Naive thymus-derived CD4-positive, alpha-beta T cell (primary cell): ENCODE measurements at places on chromosomes 16 and 17.
A peak's percentile ranks its signal among the peaks of the same experiment; 100 is the strongest.

DNA sequence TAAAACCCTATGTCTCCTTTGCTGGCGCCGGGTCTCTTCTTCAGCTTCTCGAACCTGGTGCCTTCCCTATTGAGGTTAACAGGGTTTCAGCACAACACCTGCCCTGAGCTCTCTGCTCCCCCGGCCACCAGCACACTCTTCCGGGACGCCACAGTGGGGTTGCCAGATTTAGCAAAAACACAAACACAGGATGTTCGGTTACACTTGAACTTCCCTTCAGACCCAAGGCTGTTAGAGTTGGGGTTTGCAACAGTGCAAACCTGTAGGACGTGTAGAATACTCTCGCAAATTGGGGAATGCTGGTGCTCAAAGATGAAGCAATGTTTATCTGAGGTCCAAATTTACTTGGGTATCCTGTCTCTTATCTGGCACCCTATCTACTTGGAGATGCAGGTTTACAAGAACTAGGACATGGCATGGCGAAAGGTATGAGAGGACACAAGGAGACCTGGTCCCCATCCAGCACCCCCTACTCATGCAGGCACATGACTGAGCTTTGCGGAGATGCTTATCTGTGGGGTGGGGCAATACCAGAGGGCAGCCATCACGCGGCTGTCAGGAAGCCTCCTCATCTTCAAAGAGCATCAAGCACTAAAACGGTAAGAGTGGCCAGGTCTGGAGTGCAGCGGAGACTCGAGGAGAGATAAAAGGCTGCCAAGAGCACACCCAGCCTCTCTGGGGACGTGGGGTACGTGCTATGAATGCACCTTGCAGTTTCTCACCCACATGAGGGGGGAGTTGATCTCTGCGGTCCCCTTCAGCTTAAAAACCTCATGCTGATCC is 52.8 kb downstream of the SDK2 start:
- DNase-seq = peak; percentile 80

DNA sequence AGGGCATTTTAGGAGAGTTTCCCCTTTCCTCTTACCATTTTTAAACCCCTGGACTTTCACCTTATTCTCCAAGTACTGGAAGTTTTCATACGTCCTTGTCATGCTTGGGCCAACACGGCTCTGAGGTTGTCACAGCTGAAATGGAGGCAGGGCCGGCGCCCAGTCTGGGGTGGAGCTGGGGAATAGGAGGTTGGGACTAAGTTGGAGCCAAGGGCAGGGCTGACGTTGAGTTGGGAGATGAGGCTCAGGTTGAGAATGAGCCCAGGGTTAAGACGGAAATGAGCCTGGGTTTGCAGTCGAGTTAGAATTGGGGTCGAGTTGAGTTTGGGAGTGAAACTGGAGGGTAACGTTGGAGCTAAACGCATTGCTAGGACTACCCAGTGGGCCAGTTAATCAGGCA is 1.3 kb downstream of the CLEC10A start:
- DNase-seq = no peak

GRCh38 chr17:64084940-64085649 is 44.8 kb downstream of the ERN1 start:
- DNase-seq = no peak

DNA sequence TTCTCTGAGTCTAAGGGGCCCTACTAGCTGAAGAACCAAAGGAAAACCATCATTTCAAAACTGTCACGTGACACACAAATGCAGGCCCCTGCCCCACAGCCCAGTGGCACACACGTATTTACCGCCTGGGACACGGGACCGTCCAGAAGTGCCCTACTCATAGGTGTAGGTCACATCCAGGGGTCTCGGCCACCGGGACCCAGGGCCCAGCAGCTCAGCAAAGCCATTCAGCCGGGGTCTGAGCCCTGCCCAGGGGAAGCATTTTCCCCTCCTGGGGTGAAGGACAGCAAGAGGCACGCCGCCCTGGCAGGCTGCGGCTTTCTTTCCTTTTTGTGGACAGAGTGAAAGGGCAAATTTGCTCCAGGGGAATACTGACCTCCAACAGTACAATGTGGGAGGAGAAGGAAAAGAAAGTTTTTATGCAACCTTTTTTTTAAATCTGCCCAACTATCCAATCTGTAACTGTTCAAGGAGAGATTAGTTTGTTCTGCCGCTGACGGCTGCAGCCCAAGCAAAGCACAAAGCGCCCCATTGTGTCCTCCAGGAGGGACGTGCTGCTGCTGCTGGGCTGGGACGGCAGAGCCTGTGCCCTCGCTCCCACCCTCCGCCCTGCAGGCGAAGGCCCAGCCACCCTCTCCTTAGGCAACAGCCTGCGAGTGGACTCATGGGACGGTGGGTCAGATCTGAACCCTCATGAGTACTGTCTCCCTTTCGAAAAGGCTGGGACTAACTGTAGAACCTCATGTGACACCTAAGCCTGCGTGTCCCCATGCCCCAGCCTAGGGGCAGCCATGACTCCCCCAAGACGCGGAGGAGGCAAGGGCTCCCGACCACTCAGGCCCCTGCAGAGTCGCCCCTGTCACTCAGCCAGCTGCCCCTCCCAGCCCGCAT is 21.3 kb downstream of the SLC7A5 start:
- DNase-seq = no peak

GRCh38 chr16:85172455-85173145 is 60.3 kb upstream of the CIBAR2 start:
- DNase-seq = no peak

- DNase-seq = no peak
Measured at GRCh38 chr16:3578610-3579551, 1.7 kb upstream of the NLRC3 start.

DNA sequence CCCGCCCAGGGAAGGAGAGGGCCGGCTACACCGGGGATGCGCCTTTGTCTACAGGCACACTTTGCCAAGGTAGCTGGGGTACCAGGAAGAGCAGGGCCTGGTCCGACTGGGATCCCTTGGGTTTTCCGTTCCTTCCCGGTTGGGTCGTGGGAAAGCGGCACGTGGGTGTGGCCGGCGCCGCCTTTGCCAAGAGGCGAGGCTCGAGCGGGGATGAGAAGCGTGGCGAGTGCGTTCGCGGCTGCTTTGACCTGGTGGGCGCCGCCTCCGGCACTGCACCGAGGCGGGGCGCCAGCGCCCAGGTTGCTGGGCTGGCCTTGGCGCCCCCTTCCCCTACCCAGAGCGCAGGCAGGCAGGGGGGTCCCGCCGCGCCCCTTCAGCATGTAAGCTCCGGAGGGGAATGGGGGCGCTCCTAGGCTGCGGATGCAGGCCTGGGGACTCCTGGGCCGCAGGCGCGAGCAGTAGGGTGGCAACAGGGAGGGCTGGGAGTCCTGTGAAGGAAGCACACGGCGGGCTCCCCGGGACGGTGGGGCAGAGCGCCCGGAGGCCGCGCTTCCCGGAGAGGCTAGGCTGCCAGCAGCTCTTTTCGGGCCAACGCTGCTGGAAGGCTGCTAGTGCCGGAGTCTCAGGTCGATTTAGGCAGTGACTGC is 2.0 kb downstream of the HAS3 start:
- no peak for DNase-seq

GRCh38 chr17:35006961-35007360 is 26.6 kb downstream of the LIG3 start:
- no peak for DNase-seq

DNA sequence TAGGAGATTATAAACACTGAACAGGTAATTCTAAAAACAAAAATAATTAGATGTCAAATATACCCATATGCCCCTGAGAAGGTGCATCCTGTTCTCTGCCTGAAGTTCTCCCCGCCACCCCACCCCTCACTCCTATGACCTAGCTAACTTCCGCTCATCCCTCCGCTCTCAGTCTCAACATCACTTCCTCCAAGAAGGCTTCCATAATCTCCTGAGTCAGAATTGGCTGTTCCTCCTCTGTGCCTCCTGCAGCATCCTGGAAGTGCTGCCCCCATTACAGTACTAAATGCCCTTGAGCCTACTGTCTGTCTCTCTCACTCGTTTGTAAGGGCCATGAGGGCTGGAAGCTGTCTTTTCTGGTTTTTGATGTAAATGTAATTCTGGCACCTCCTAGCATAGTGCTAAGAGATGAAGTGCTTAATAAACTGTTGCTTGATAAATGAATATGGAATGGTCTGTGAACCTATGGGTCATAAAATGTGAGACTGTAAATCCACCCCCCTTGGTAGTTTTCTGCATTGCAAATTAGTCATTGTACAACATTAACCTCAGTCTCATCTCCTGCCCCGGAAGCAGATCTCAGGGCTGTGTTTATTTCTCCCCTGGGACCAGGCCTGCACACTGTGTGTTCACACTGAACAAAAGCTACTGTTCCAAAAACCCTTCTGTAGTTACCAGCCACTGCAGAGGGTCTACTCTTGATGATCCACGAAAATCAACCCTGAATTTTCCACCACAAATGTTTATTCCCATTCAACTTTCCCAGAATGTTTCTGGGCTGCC is 3.9 kb upstream of the MYO1D start:
- DNase-seq = no peak

DNA sequence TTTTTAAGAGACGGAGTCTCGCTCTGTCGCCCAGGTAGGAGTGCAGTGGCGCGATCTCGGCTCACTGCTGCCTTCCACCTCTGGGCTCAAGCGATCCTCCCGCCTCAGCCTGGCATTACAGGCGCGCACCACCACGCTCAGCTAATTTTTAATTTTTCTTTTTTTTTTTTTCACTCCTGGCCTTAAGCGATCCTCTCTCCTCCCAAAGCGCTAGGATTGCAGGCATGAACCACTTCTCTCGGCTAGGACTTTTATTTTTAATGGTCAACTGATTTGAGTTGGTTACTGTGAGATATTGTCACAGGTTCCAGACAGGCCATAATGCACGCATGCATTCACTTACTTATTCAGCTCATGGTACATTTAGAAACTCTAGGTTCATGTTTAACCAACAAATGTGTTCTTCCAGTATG is 888 bp downstream of the PIGW start:
- no peak for DNase-seq

DNA sequence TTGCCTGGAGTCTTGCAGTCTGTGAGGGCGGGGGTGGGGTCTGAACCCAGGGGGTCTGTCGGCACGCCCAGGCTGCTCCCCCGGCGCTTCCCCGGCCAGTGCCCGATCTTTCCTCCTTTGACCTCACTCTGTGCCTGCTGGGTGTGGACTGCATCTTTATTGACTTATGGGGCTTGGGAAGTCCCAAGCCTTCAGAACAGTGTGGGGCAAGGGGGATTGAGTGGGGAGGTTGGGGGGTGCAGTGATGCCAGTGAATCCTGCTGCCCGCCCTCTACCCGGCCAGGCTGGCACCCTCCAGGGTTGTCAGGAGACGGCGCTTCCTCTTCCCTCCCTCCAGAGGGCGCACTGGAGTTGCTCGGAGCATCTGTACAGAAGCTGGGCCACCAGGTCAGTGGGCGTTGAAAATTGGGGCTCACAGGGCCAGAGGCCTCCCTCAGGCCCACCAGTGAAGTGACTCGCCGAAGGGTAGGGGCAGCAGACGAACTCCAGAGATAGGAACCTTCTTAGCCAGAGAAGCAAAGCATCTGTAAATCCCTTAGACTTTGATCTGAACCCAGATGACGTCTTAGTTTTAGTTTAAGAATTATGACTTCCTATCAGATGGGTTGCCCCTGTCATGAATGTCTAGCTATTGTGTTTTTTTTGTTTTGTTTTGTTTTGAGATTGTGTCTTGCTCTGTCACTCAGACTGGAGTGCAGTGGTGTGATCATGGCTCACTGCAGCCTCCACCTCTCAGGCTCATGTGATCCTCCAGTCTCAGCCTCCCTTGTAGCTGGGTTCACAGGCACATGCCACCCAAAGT is 184.8 kb upstream of the CIBAR2 start:
- DNase-seq = peak; percentile 26

DNA sequence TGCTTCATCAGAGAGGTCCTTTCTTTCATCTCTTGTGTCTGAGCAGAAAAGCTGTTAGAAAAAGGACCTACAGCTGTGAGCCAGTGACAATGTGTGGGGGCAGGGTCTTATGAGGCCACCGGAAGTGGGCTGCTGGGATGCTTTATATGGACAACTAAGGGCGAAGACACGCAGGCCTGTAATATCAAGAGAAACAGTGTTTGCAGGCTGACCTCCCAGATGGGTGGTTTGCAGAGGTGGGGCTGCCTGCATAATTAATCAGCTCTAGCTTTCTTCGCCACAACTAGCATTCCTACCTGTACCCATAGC is 30.4 kb upstream of the SALL1 start:
- DNase-seq = no peak

- no peak for DNase-seq
Measured at GRCh38 chr16:54545854-54546511, 259.4 kb upstream of the IRX3 start.

- DNase-seq = no peak
Measured at GRCh38 chr17:72512649-72513556, 392.1 kb downstream of the SOX9 start.

DNA sequence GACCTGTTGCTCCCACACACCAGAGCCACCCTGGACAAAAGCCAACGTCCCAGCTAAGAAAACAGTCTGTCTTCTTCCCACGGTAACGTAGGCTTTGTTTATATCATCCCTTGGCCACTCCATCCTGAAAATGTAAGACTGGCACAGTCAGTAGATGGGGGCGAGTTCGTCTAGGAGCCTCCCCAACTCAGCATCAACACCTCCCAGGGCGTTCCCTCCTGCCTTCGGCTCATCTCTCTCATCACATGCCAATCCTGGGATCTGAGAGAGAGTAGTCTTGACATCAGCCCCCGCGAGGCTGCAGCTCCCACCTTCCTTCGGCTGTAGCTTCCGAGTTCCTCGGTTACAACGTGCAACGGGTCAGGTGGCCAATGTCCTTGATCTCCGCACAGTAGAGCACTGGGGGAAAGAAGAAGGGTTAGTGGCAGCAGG is 894 bp downstream of the RNF227 start:
- no peak for DNase-seq

GRCh38 chr17:34283571-34283970 is 2.0 kb upstream of the CCL11 start:
- DNase-seq = no peak

GRCh38 chr17:82661717-82662683 is 13.8 kb upstream of the WDR45B start:
- no peak for DNase-seq

GRCh38 chr17:32142857-32143526 is 690 bp downstream of the RHOT1 start:
- peak; percentile 10 for DNase-seq

DNA sequence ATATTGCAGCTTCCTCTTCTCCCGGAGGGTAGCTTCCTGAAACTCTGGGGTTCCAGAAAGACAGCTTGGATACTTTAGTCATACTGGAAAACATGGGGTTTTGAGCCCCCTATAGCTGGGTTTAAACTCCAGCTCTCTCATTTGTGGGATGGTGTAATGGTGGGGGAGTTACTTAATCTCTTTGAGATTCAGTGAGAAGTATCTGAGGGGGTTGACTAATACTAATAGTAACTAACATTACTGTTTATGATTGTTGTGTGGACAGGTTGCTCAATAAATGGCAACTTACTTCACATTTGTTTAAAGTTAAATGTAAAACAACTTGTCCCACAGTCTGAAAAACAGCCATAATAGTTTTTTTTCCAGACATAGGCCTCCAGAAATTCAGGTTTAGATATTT is 5.1 kb upstream of the SUZ12 start:
- no peak for DNase-seq

DNA sequence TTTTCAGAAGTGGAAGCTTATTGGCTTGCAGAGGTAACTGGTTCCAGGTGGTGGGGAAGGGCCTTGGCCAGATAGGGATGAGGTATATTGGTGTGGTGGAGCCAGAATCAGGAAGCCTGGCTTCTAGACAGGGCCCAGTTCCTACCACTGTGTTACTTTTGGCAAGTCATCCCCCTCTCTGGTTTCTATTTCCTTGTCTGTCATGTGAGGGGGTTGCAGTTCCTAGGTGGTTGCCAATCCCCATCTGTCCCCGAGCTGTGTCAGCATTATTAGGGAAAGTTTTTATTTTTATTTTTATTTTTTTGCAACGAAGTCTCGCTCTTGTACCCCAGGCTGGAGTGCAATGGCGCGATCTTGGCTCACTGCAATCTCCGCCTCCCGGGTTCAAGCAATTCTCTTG is 3.0 kb downstream of the SMCR8 start:
- no peak for DNase-seq

GRCh38 chr16:3471518-3472176 is 23.6 kb downstream of the C16orf90 start:
- DNase-seq = no peak
